ENCODE measurements at places on chromosomes 4 and X.

GRCh38 chrX:71118032-71118984, at the start of gene MED12:
Gene MED12 (plus strand): TSS chrX:71118596. CDS start chrX:71118755, 159 bp downstream.
- peak; percentile 65 for DNase-seq

DNA sequence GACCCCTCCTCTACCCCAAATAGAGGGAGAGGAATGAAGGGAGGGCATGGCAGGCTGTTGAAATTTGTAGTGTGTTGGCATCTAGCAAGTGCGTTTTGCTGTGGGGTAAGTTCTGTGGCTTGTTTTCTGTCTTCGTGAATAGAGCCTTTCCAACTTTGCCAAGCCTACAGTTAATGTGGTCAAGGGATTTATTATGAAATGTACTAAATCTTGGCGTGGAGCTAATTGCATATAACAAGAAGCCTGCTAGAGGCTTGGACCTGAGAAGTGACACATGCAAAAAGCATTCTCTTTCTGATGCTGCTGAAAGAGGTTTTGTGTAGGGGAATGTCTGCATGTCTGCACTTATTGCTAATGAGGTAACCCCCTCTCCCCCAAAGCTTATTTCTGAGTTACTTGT, 132.2 kb downstream of the BMPR1B start:
- no peak for DNase-seq

GRCh38 chrX:51608766-51609165, 9.9 kb downstream of the CENPVL3 start:
- DNase-seq = no peak

DNA sequence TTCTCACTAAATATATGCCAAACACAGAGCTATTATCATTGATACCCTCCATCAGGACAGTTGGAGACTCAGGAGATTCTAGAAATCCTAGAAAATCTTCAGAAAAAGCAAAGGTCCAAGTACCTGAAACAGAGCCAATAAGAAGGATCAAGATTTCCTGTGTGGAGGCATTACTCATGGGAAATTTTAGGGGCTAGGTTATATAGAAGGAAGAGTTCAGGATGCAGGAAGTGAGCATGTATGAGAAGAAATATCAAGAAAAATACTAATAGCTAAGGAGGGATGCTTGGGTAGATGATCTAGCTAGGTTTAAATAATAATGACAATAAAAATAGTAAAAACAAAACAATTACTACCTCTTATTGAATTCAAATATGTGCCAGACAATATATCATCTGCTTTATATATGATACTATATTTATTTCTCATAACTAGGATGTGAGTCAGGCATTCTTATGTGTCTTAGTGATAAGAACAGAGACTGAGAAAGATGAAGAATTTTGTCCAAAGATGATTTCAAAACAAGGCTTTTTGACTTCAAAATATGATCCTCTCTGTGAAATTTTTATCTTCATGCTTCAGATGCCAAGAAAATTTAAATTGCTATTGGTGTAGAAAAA, 66.4 kb upstream of the HHIP start:
- DNase-seq = no peak

DNA sequence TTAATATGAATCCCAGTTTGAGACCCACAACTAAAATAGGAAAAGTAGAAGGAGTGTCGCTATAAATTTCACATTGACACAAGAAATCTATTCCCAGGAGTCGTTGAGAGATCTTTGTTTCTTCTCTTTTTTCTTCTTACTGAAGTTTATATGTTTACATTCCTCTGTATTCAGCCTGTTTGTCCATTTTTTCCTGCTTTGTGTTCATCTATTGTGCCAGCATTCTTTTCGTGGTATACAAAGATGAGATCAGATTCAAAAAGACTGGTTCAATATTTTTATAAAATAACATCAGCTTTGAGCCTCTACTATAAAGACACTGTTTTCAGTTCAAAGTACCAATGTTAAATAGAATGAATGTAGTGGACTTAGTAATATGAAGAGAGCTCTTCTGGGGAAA, 95.4 kb upstream of the MYOZ2 start:
- no peak for DNase-seq

DNA sequence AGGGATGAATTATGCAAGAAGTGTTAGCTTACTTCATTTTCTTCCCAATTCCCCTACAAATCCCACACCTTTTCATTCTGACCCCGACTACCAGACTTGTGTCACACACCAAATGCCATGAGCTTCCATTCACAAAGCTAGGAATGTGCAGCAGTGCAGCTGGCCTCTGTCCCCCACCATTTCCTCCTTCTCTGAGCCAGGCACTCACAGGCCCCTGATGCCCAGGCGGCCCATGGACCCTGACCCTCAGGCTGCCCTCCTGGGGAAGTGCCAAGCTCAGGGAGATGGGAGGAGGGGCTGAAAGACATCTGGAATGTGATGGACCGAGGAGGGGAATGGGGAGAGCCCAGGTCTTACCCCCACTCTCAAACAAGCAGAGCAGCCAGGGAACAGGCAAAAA, 67.0 kb upstream of the BCOR start:
- no peak for DNase-seq

- DNase-seq = no peak
These were observed 524.9 kb upstream of the HTR2C start for GRCh38 chrX:114058988-114059418.

- no peak for DNase-seq
These were observed 23.2 kb downstream of the MOB1B start for GRCh38 chr4:70925418-70925817.

- DNase-seq = no peak
These were observed 126.7 kb upstream of the AMOT start for GRCh38 chrX:112967341-112967740.

GRCh38 chr4:108838451-108838850, 75.6 kb upstream of the ETNPPL start:
- no peak for DNase-seq

- DNase-seq = no peak
These were observed 30.4 kb downstream of the RPS3A start for GRCh38 chr4:151129796-151130195.

DNA sequence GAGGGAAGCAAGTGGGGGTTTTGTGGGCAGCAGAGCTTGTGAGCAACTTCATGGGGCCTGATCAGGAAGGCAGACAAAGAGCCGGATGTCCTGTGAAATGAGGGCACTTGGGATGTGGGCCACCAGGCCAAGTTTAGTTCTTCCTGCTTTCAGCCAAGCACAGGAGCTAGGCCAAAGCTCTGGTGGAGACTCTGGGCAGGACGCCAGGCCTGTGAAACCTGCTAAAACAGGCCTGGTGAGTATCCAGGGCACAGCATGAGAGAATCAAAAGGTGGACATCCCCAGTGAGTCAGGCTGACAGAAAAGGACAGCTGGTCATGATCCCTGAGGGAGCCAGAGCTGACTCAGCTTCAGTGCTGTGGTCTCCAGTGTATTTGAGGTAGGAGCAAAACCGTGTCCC, 95.7 kb downstream of the NPNT start:
- no peak for DNase-seq

DNA sequence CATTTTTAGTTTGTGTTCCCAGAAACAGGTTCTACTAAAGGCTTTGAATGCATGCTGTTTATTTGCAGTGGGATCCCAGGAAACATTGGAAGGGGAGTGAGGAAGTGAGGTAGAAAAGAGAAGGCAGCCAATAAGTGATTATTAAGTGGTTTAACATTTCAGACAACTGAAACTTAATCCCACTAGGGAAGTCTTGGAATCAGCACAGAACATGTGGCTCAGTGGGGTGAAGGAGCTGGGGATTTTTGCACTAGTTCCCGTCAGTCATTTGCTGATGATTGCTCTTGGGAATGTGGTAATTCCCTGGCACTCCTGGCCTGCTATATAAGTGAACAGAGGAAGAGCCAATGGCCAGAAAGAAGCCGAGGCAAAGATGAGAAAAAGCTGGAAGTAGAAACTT, 1053.0 kb upstream of the IGFBP7 start:
- DNase-seq = no peak

DNA sequence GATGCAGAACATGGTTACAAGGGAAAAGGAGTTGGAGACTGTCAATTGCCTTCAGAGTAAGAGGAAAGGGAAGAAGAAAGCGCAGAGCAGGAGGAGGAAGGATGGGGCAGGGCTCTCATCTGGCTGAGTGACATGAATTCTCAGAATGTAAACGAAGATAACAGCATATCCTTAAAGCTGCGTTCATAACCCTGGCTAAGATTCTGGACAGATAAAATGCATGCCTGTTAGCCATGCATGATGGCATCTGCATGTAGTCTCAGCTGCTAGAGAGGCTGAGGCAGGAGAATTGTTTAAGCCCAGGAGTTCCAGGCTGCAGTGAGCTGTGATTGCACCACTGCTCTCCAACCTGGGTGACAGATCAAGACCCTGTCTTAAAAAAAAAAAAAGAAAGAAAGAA, 493.5 kb upstream of the PRKX start:
- no peak for DNase-seq

DNA sequence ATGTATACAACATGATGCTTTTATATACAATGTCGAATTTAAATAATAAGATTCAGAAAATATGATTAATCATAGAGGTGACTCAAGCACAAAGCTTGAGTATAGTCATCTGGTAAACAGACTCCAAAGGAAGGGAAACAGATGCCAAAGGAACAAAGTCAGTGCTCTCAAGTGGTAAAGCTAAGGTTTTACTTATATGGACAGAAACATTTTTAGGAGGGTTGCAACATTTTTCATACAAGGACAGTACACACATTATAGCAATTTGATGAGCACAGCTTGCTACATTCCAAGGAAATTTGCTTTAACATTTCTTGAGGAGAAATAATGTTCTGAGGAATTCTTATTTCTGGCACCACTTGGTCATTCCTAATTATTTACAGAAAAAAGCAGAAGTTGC, 333.4 kb upstream of the AADAT start:
- DNase-seq = no peak
